ENCODE measurements at places on chromosomes 3 and 15.
A peak's percentile ranks its signal among the peaks of the same experiment; 100 is the strongest.

GRCh38 chr3:194688946-194689345 is 3.3 kb downstream of the FAM43A start:
- DNase-seq = no peak

DNA sequence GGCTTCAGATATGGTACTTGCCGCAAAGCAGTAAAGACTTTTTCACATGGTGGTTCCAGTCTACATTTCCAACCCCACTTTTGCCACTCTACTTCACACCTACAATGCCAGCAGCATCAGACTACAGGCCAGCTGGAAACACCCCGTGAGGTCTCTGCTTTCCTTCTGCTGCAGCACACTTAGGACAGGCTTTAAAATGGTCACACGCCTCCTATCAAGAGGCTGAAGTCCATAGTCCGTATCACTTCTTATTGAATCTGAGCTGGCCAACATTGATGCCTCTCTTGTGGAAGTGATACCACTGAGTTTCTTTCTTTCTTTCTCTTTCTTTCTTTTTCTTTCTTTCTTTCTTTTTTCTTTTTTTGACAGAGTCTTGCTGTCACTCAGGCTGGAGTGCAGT is 59.8 kb downstream of the ZNF860 start:
- DNase-seq = no peak

- peak; percentile 78 for DNase-seq
Observed at GRCh38 chr15:42094512-42094963, at the start of gene PLA2G4D. PLA2G4D (minus strand) TSS chr15:42094562; CDS start chr15:42094459, 103 bp downstream.

DNA sequence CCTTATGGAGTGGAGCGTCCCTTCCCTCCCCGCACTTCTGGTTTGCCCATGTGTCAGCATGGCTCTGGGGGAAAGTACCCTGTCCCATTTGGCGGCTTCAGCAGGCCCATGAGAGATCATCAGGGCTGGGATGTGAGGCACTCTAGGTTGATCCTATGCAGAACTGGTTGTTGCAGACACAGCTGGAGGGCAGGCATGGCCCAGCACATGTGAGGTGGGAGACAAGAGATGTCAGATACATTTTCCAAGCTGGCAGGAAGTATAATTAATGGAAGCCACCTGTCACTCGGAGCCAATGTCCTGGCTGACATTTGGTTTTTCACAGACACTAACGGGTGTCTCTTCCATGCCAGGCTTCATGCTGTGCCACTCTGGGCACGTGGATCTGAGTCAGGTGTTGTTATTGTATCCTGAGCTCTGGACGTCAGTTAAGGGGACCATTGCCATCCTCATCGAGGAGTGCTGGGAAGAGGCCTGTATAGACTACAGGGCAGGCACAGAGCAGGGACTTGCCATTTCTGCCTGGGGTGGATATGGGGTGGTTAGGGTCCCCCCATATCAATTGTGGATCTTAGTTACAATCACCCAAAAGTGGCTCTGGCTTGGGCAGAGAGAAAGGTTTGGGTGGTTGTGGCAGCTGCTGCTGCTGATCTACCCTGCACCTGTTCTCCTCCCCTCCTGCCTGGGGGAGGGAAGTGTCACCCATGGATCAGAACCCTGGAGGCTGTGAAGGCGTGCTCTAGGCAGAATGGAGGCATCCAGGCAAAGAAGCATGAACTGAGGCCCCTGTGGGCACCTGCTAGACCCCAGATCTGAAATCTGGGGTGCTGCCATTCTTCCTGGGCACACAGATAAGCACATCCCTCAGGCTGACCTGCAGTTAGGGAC is 140.7 kb downstream of the FBLN2 start:
- DNase-seq = no peak

DNA sequence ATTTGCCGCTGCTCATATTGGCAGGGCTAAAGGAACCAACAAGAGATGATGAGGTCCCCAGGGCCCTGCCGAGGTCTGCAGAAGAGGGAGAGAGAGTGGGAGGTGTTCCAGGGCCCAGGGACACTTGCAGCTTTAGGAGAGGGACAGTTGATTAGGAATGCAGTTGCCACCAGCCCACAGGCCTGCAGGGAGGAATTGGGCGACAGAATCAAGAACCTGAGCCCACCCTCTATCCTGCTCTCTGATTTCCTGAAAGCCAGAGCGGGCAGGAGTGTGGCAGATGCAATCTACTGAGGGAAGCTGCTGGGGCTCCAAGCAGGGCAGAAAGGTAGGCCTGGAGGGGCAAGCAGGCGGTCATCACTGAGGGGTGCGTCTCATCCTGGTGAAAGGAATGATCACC is 12.1 kb upstream of the PRR23E start:
- DNase-seq = no peak

GRCh38 chr3:27978440-27978839 is 256.3 kb upstream of the EOMES start:
- no peak for DNase-seq

DNA sequence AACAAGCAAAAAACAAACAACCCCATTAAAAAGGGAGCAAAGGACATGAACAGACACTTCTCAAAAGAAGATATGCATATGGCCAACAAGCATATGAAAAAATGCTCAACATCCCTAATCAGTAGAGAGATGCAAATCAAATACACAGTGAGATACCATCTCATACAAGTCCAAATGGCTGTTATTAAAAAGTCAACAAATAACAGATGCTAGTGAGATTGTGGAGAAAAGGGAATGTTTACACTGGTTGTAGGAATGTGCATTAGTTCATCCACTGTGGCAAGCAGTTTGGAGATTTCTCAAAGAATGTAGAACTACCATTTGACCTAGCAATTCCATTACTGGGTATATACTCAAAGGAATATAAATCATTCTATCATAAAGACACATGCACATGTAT is 44.5 kb downstream of the RIOX2 start:
- no peak for DNase-seq

DNA sequence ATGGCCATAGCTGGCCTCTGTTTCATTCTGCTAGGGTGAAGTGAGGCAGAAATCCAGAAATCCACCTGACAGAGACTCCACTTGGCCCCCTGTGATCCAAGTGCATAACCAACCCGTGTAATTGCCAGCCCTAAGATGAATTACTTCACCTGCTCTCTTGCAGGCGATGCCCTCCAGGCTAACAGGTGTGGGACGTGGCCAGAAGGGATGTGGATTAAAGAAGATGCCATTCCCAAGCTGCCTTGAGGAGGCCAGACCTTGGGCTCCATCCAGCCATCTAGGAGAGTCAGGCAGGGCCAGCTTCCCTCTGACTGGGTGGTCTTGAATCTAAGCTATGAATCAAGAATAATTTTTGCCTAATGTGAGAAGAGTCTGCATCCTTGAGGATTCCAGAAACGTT is 154.5 kb upstream of the BNIP2 start:
- DNase-seq = no peak

DNA sequence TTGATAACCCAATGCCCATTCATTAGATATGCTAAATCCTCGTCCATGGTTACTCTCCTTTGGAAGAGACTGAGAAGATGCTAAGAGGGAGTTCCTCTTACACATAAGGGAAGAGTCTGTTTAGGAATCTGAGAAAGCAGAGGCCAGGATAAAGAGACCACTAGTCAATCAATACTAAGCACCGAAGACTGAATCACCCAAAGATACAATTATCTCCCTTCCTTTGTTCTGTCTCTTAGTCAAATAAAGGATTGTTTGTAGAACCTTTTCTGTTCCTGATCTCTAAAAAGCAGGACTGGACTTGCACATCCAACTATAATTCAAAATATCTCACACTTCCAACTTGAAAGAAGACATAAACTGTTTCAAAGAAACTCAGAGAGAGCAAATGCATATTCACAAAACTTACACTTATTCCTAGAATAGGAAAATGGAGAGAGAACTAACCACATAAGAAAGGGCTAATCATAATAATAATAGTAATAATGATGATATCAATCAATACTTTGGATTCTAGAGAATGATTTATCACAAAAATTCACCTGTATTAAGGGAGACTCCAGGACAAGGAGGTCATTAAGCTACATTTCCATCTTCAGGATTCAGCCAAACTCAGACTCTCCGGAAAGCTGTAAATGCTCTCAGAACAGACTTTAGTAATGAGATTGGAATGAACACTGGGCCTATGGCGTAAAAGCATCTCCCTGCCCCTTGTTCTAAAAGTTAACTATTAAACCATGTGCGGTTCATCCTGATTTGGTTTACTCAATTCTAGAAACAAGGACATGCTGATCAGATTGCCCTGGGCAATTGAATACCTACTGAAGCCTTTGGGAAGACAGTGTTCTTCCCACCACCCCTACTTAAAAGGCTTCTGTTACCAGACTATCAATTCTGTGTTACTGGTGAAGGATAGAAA is 401.5 kb downstream of the ZBTB20 start:
- no peak for DNase-seq

DNA sequence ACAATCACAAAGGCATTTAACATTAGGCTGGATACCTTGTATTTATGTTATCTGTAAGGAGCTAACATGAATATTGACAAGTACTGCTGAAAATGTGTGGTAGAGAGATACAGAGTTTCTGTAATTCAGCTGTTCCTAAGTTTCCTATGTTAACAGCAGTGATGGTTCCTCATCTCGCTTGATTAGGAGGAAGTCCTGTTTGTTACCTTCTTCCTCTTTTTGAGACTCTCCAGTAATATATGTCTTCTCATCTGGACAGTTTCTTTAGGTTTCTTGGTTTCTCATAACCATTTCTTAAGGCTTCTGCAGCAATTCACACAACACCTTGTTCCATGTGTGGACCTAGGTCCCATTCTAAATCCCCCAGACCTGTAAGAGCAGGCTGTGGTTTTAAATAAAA is 11.4 kb upstream of the PEX5L start:
- no peak for DNase-seq

DNA sequence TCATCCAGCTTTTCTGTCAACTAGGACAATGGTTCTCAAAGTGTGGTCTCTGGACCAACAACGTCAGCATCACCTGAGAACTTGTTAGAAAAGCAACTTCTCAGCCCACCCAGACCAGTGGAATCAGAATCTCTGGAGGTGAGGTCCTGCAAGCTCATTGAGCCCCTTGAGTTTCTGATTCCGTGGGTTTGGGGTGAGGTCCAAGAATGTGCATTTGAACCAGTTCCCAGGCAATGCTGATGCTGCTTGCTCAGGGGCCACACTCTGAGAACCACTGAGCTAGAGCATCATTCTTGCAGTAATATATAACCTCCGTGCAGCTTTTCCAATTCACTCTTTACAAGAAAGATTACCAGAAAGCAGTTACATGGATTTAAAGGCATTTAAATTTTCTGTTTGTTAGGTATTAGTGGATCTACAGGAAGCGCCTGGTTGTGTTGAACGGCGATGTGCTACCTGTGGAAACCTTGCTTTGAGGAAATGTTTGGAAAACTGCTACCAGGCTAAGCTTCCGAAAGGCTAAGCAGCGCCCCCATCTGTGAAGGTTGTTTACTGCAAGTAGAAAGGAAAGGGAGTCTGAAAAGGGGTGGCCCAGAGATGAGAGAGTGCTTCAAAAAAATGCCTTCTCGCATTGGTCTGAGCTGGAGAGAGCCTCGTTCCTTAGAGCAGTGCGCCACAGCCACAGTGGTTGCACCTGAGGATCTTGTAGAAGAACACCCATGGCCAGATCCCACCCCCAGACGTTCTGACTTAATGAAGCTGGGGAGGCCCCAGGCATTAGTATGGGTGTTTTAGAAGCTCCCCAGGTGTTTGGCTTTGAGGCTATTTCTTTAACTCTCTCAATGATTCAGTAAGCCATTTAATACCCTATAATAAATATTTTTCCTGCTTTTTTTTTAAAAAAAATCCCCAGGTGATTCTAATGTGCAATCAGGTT is 50.0 kb downstream of the RLBP1 start:
- DNase-seq = no peak

GRCh38 chr3:49462222-49462621 is 7.8 kb upstream of the DAG1 start:
- no peak for DNase-seq

- DNase-seq = no peak
Observed at GRCh38 chr3:164419220-164419619, 659.1 kb downstream of the SI start.

GRCh38 chr3:30141927-30142326 is 464.5 kb upstream of the TGFBR2 start:
- DNase-seq = no peak

GRCh38 chr15:93656041-93656440 is 567.0 kb upstream of the RGMA start:
- no peak for DNase-seq

DNA sequence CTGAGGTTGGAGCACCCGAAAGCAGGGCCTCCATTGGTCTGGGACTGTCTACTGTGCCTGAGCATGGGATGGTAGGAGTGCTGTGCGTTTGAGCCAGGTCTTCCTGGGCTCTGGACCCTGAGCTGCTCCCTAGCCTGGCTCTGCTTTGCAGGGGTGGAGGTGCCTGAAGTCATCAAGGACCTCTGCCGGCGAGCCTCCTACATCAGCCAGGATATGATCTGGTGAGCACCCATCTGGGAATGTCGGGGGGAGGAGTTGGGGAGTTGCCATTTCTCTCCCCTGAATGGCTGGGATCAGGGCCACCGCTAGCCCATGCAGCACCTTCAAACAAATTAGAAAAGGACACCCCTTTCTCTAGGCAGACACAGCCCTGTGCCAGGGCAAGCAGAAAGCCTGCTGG is 20.7 kb downstream of the DUOX1 start:
- no peak for DNase-seq
